Stimulated activated CD8-positive, alpha-beta memory T cell treated with anti-CD3 and anti-CD28 coated beads, Interleukin-7, amount 100 ng/mL, for 1 hour (primary cell): ENCODE measurements at places on chromosomes 5 and 9.

GRCh38 chr5:6557807-6558575 is 74.9 kb downstream of the NSUN2 start:
- DNase-seq, result no peak

- no peak for DNase-seq
Measured at GRCh38 chr9:94772144-94772543, 45.6 kb downstream of the AOPEP start.

GRCh38 chr5:126483156-126483555 is 59.9 kb downstream of the GRAMD2B start:
- no peak for DNase-seq

DNA sequence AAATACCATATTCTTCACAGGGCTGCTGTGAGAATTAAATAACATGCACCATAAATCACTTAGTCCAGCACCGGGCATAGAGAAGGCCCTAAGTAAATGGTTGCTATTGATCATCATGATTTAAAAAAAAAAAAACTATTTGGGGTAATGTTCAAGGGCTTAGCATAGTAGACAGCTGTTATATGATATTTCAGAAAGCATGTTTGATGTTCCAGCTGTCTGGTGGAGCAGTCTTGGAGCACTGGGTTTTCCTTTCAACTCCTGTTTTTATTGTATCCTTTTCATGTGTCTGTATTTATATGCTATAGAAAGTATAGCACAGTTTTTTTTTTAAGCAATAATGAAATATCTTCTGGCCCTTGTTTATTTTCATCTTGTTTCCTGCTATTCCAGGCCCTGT is 28.0 kb upstream of the TOMM5 start:
- DNase-seq, result no peak

GRCh38 chr5:72144762-72145161 is 37.5 kb downstream of the MAP1B start:
- no peak for DNase-seq

DNA sequence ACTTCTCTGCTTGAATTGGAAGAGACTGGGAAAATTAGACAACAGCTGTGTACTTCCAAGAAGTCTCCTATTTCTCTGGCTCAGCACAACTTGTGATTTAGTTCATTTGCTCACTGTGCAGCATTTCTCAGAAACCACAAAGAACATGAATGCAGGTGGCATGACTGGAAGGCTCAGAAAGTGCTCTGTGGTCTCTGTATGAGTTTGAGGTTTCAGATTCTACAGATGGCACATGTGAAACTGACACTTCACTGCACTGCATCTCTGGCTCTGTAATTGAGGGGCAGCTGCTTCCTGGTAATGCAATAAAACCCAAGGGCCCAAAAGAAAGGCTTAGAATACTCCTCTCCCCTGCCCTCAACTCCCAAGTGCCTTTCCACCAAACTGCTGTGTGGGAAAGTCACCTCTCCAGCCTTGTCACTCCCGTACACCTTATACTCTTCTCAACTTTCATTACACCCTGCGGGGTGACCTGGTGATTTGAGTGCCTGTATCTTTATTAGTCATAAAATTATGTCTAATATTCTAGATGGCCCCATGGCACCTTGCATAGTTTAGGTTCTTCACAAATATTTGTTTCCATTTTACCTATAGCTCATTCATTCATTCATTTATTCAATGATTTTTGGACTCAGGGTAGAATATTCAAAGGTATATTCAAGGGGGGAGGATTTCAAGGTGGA is 82.5 kb downstream of the ESM1 start:
- no peak for DNase-seq

- DNase-seq, result no peak
Measured at GRCh38 chr5:89826938-89827337, 582.6 kb downstream of the CETN3 start.

DNA sequence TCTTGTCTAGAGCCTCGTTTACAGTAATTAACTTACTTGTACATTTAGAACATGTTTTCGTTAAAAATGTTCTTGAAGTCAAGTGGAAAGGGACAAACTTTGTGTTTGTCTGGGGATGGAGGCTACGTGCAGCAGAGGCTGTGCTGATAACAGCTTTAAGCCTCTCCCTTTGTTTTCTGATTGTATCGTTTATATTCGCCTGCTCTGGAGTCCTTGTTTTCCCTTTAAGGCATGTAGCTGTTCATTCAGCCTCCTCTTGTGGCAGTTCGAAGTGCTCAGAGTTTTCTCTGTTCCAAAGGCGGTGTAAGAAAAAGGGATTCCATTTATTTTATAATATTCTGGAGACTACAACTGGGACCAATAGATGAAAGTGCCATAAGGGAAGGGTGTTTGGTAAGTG is 1.9 kb downstream of the SLC36A1 start:
- no peak for DNase-seq

- DNase-seq, result no peak
Measured at GRCh38 chr5:162372256-162372655, 304.7 kb downstream of the GABRG2 start.

- no peak for DNase-seq
Measured at GRCh38 chr9:35114113-35114839, 1.4 kb downstream of the ATOSB start.

- no peak for DNase-seq
Measured at GRCh38 chr9:69034071-69034470, 1.5 kb upstream of the FXN start.

DNA sequence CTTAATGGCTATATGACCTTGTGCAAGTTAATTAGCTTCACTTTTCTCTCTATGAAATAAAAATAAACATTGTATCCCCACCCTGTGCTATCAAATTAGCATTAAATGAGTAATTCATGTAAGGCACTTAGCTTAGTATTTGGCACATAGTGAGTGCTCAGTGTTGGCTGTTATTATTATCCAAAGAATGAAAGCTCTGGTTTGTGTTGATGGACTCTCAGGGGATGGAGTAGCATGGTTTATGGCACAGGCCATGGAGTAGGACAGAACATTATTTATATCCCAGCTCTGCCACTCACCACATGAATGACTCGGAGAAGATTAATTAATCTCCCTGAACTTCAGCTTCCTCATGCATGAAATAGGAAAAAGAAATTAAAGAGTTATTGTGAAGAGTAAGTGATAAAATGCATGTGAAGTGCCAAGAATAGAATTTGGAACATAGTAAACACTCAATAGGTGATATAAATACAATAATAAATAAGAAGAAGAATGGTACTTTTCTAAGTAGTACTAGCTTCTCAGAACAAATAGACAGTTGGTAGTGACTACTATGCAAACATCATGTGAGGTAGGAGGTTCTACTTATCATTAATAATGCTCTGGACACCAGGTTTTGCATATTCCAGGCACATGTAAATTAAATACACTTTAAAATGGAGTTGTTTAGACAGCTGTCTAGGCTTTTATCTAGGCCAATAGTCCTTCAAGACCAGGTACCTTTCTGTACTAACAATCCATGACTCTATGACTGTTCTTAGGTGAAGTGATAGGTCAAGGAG is 146.4 kb downstream of the GRIA1 start:
- no peak for DNase-seq

DNA sequence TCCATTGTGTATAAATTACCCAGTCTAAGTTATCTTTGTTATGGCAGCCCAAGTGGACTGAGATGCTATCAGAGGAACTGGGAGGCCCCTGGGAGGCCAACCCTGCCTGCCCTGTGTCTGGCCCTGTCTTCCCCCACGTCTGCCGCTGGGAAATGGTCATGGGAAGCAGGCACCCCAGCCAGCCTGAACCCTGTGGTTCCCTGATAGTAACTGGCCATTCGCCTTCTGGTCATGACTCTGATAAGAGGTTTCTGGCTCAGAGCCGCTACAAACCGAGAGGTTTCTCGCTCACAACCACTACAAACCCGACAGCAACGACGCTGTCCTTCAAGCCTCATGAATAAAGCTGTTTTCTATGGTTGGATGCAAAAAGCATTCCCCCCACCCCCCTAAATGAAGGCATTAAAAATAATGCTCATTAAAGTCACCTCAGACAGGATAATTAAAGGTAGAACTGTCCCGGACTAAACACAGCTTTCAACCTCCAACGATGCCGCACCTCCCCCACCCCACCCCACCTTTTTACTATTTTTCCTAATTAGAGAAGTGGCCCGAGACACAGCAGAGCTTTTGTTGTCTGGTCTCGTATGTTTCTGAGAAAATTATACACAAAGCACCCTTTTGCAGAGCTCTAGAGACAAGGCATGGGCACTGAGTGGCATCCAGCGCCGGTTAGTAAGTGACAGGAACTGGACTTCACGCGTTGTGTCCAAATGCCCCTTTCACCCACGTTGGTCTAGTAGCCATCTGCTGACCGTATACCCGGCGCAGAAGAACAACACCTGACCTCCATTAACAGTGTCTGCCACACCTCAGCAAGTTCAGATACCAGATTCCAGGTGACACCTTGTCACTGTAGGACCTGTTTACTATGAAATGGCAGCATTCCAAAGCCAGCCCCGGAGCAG is 140.8 kb downstream of the COL23A1 start:
- DNase-seq, result no peak

DNA sequence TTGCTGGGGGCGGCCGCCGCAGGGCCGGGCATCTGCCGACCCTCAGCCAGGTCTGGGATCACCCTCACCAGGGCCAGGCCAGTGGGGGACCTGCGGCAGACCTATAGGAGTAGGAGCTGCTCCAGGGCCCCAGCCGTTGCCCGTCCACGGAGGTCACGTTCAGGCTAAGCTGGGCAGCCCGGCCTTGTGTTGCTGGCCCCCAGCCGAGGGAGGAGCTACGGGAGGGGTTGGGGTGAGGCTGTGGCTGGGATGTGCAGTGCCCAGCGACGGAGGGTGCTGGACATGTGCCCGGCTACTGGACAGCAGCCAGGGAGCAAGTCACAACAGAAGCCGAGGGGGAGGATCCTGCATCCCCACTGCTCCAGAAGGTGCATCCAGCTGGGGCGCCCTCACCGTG is 39.6 kb upstream of the SLC6A19 start:
- no peak for DNase-seq

DNA sequence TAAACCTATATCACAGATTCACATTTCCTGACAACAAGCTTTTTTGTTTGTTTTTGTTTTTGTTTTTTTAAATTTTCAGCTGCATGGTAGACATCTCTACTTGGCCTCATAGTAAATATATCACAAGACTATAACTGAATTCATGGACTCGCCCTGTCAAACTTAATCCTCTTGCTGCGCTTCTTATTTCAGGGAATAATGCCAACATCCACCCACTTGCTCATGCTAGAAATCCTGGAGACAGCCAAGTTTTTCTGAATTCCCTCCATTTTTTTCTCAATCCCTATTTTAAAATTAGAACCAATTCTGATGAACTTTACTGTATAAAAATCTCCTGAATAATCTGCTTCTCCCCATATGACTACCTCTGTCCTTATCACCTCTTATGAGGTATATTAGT is 283.6 kb upstream of the RPS23 start:
- no peak for DNase-seq

DNA sequence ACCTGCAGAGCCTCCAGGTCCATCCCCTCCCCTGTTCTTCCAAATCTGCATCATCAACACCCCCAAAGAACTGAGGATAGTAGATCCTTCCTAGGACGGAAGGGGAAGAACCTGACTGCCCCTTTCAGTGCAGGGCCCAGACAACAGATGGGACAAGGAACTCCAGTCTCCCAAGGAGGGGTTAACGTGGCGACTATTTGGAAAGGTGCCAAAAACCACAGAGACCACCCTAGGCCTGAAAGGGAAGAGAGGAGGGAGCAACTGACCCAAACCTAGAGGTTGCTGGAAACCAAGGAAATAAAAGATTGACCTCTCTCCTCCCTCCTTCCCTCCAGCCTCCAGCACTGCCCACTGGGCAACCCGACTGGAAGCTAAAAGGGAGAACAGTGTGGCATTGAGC is 59.7 kb upstream of the NEURL1B start:
- DNase-seq, result no peak

- no peak for DNase-seq
Measured at GRCh38 chr9:94084314-94084713, at the start of gene PTPDC1. Gene PTPDC1 (plus strand): TSS chr9:94084464. CDS start chr9:94084531, 67 bp downstream.

DNA sequence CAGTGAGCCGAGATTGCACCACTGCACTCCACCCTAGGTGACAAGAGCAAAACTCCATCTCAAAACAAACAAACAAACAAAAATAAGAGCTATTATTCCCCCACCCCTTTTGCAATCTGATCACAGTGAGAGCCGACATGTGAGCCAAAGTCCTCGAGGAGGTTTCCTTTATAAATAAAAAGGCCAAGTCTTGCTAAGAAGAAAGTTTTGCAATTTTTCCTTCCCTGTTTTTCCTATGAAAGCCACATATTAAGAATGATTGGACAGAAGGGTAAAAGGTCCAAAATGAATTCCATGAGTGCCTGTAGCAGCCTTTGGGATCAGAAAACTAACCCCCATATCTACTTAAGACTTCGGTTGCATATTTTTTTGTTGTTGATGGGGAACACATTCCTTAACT is 179.7 kb downstream of the TSSK1B start:
- no peak for DNase-seq

DNA sequence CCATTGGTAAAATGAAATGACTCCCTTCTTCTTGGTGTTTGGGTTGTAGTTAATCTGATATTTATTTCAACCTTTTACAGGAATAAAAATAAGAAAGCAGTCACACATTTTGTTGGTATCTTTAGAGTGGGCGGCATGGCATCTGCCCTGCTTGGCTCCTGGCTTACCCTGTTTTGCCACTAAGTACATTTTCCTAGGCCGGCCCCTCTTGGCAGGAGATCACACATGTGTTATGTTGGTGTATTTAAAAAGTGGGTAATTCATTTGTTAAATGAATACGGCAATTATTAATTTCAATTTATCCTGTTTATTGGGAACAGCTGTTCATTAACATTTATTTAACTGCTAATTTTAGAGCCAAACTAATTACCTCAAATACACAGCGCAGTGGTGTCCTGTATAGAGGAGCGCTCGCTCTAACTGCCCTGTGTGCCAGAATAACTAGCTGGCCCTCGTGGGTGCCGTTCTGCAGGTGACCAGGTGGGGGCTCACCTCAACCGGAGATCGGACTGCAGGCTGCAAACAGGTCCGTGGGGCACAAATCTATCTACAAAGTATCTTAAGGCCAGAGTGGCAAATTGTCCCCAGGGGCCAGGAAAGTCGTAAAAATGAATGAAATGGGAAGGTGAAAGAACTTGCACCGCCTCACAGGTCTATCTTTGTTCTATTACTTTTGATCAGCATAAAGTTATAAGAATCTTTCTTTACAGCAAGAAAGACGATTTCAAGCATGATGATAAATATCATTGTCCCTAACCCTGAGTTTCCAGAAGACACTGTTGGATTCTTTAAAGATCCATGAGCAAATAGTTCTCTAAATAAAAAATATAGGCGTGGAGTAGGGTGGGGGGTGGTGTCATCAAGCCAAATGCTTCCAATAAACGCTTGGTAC is 26.2 kb upstream of the GPR151 start:
- peak; percentile 30 for DNase-seq

- DNase-seq, result no peak
Measured at GRCh38 chr5:38780945-38781344, 64.9 kb upstream of the OSMR start.

DNA sequence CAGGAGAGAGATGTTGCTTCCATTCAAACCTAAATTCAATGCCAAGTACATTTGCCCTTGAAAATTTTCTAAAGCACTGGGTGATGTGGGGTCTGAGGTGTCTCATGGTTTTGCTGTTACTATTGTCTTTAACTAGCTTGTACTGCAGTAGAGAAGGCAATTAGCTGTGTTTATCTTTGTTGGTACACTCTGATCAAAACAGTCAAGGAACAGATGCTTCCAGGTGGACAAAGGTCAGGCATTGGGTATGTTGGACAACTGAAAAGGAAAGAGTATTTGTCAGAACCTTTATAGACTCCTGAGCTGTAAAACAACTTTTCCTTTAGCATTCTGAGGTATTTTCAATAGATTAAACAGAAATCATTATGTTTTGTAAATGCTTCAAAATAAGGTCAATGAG is 2228.7 kb upstream of the WWC1 start:
- no peak for DNase-seq
